Amniotic epithelial cell (primary cell): ENCODE measurements at places on chromosomes 16 and 17.

- no peak for DNase-seq
Measured at GRCh38 chr17:67030641-67031040, 13.7 kb upstream of the CACNG1 start.

DNA sequence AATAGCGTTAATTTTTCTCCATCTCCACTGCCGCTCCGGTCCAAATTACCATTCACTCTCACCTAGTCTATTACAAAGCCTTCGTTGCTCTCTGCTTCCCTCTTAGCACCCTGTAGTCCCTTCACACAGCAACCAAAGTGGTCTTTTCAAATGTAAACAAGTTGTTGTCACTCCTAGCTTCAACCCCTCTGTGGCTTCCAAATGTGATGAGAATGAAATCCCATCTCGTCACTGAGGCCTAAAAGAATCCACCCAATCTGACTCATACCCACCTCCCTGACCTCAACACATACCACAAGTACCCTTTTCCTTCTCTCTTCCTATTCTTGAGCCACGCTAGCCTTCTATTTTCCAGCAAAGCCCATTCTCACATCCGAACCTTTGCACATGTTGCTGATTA, 2.2 kb upstream of the PELP1 start:
- DNase-seq = peak; percentile 29

GRCh38 chr17:48541577-48542113, 3.3 kb downstream of the HOXB2 start:
- peak; percentile 62 for DNase-seq

DNA sequence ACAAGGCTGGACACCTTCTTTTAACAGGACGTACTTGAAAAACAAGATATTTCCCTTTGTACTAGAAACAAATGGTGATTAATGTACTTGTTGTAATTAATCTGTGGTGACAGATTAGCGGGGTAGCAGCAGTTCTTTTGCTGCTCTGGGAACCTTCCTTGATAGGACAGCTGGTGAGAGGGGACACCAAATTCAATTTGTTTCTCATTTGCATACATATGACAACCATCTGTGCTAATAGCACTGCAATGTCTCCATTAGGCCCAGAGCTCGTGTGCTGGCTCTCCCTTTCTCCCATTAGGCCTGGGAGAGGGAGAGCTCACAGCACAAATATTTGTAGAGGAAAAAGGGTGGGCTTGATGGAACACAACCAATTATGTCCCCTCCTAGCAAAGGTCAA, 221.0 kb upstream of the HS3ST3A1 start:
- DNase-seq = no peak

DNA sequence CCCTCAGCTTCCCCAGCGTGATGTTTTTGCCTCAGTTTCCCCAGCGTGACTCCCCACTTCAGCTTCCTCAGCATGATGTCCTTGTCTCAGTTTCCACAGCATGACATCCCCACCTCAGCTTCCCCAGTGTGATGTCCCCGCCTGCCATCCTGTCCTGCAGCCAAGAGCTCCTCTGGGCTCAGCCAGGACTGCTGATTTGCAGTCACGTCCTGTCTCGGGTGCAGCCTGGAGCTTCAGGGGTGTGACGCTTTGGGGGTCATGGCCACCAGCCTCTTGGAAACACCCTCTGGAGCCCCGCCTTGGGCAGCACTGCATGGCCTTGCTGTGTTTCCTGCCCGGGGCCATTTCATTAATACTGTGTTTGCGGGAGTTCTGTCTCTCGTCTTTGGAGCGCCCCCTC, 16.5 kb upstream of the NUDT16L1 start:
- no peak for DNase-seq

DNA sequence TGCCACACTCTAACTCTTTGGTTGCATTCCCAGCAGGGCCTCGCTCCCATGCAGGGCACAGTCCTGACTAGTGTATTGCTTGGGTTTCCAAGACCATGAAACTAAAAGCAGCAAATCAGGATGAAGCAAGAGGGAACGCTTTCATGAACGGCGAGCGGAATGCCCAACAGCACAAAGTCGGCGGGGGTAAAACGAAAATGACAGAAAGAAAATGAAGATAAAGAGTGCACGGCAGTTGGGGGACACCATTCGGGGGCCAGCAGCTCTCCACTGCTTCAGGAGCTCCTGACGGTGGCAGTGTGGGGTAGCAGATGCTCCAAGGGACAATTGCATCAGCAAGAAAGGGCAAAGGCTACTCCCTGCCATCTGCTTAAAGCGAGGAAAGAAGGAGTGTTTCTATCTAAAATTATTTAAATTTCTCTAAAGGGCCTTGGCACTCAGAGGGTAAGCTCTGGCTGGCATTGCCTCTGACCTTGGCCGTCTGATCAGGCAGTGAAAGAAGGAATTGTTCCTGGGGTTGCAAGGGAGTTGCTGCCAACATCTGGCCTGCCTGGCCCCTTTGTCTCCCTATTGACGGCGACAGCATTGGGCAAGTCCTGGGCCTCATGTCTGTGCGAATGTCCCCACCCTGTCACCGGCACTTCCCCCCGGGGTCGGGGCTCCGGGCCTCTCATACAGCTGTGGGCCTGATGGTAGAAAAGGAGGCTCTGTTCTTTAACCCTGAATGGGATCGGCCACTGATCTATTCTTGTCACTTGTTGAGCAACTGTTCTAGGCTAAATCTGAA, 138.2 kb downstream of the CMIP start:
- no peak for DNase-seq

DNA sequence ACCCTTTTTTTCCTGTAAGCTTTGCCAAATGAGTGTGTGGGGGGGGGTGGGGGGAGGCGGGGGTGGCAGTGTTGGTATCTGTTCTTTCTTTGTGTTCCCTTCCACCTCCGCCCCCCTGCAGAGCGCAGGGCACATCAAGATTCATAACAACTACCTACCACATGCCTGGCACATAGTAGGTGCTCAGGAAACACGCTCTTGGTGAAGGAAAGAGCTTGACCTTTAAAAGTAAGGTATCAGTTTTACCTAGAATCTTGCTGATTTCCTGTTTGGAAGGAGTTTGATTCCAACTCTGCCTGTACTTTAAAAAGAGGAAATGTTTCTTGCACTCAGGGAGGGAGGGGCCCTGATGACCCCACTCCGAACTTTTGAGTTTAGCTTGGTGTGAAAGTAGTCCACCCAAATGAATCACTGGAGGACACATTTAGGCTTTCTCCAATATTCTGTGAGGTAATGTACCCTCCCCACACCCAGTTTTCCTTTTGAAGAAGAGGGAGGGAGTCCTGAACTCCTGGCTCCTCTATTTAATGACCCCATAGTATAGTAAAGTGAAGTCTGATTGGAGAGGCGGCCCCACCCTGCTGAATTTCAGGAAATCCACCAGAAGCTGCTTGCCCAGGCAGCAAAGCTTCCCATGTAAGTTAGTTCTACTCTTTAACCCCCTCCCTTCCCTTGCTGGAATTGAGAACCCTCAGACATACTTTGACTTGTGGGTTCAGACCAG, 560 bp upstream of the FAM20A start:
- DNase-seq = no peak

- no peak for DNase-seq
Measured at GRCh38 chr16:75271441-75272096, 20.1 kb upstream of the BCAR1 start.
